NCI-H1930 (cell line): ENCODE measurements at places on chromosomes 6 and 20.

DNA sequence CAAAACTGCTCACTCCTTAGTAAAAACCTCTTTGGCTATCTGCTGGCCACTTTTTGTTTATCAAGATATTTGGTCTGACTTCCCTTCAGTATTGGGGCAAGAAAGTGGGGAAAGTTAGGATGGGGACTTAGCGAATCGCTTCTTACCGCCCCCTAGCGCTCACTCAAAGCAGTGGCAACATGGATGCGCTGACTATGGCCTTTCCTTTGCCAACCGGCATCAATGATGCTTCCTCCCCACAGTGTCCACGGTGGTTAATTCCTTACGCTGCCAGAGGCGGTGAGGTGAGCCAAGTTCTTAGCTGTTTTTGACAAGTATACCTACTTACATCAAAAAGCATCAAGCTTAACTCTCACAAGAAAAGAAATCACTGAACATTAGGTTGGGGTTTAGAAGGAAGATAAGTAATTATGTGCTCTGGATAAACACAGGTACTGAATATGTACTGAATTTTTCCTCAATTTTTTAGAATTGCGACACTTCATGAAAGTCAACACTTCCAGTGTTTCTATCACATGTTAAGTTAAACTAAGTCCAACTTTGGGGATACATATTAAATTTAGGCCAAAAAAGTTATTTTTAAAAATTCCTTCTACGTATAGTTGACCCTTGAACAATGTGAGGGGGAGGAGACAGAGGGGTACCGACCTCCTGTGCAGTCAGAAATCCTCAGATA, 86.7 kb downstream of the GMDS start:
- no peak for DNase-seq

GRCh38 chr6:28789553-28790083, 134.2 kb downstream of the TRIM27 start:
- peak; percentile 53 for DNase-seq

GRCh38 chr6:12361042-12361765, 71.0 kb downstream of the EDN1 start:
- DNase-seq = no peak

DNA sequence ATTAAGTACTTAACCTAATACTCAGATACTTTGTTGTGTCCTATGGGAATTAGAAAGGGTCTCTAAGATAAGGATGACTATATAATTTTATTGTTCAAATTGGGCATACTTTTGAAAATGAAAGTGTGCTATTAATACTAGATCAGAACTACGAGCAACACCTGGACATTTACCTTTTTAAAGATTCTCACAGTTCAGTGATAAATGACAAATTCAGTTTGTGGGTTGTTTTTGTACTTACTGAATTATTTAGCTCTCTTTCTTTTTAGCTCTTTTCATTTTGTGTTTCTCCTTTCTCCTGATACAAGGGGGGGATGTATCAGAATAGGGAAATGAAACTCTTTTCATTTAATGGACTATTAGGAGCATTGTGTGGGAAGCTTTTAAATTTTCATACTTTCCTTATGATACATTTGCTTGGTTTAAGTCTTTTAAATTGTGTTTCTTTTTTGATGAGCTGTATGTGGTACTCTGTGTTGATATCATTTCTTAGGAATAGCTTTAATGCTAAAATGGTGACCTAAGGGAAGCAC, 47.5 kb downstream of the PHF3 start:
- DNase-seq = no peak

GRCh38 chr6:144055121-144055931, 40.0 kb downstream of the SF3B5 start:
- no peak for DNase-seq

- no peak for DNase-seq
Observed at GRCh38 chr6:38032797-38033196, 213.3 kb downstream of the ZFAND3 start.

- DNase-seq = no peak
Observed at GRCh38 chr6:83917001-83917400, 57.5 kb downstream of the CYB5R4 start.

DNA sequence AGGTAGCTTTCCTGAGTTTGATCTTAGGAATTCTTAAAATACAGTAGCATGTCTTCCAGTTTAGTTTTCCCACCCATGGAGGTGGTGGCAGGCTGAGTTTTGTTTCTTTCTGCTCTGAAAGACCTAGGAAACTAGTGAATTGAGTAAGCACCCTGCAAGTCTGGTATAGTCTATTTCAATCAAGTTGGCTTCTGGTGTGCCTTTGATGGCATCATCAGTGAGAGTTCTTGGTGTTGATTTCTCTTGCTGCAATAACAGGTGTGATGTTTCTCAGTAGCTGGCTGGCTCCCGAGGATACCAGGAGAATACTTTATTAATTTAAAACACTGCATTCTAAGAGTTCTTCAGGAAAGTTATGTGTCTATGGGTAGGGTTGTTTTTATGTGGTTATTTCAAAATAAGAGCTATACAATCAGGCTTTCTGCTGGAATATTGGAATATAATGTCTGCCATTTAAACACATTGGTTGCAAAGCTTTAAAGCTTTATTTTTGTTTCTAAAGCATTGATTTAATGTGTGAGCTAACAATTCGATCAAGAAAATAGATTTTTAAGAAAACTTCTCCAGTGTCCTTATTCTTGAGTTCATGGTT, 19.0 kb downstream of the VAPB start:
- DNase-seq = no peak

- peak; percentile 31 for DNase-seq
Observed at GRCh38 chr6:13710552-13711323, 897 bp downstream of the RANBP9 start.

- DNase-seq = no peak
Observed at GRCh38 chr20:2745060-2745910, 52.7 kb downstream of the EBF4 start.

GRCh38 chr6:29602564-29603361, 17.8 kb downstream of the OR2H2 start:
- peak; percentile 16 for DNase-seq

DNA sequence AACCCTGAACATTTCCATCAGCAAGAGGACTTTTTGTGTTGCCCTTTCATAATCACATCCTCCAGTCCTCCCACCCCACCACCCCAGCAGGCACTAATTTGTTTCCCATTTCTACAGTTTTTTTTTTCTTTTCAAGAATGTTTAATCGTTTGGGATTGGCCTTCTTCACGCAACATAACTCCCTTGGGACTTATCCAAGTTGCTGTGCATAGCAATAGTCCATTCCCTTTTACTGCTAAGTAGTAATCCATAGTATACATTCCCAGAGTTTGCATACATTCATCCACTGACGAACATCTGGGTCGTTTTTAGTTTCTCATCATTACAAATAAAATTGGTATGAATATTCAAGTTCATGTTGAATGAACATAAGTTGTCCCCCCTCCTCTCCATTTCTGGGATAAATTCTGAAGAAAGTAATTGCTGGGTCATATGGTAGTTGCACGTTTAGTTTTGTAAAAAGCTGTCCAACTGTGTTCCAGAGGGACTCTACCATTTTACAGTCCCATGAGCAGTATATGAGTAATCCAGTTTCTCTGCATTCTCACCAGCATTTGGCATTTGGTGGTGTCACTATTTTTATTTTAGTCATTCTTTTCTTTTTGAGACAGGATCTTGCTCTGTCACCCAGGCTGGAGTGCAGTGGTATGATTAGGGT, 90.8 kb downstream of the DOK5 start:
- DNase-seq = no peak

GRCh38 chr6:124780623-124781022, 181.6 kb upstream of the RNF217 start:
- no peak for DNase-seq

GRCh38 chr6:30763618-30764489, 19.5 kb upstream of the IER3 start:
- DNase-seq = no peak

GRCh38 chr6:37550191-37550831, 50.6 kb upstream of the CCDC167 start:
- no peak for DNase-seq

DNA sequence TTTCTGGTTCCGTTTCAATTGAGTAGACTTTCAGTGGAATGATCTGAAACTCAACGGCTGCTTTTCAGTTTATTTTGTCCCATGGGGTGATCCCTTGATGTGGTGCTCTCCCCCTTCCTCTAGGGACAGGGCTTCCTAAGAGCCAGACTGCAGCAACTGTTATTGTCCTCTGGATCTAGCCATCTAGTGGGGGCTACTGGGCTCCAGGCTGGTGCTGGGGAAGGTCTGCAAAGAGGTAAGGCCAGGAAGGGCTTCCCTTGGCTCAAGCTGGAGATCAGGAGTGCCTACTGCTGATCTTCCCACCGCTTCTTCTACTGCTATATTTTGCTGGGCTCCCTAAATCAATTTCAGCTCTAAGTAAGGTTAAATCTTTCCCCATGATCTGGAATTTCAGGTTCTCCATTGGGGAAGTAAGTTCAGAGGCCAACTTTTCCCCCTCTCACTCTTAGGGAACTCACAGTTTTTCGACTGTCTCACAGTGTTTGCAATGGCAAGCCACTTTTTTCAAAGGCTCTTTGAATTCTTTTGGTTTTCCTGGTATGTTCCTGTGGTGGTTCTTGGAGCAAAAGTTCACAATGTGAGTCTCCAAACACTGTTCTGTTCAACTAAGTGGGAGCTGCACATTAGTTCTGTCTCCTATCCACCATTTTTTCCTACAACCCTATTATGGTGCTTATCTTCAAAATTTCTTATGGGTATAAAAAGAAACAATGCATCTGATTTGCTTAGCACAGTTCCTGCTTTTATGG, 286.2 kb upstream of the EXOC2 start:
- DNase-seq = no peak

- no peak for DNase-seq
Observed at GRCh38 chr6:25404091-25404490, 124.9 kb downstream of the CARMIL1 start.

DNA sequence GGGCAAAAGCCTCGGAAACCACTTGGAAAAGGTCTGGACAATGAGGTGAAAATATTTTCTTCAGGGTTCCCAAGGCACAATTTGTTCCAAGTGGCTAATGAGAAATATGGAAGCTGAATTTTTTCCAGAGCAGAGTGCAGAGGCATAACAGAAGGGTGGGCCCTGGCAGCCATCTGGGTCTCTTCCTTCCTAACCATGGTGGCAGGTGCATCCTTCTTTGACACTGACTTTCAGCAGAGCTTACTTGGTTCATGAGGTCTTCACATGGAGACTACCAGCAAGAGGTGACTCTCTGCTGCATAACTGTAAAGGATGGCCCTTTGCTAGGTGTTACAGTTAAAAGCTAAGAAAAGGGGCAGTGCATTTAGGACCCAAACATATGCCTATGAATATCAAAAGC, 522.9 kb downstream of the KIF16B start:
- DNase-seq = no peak

DNA sequence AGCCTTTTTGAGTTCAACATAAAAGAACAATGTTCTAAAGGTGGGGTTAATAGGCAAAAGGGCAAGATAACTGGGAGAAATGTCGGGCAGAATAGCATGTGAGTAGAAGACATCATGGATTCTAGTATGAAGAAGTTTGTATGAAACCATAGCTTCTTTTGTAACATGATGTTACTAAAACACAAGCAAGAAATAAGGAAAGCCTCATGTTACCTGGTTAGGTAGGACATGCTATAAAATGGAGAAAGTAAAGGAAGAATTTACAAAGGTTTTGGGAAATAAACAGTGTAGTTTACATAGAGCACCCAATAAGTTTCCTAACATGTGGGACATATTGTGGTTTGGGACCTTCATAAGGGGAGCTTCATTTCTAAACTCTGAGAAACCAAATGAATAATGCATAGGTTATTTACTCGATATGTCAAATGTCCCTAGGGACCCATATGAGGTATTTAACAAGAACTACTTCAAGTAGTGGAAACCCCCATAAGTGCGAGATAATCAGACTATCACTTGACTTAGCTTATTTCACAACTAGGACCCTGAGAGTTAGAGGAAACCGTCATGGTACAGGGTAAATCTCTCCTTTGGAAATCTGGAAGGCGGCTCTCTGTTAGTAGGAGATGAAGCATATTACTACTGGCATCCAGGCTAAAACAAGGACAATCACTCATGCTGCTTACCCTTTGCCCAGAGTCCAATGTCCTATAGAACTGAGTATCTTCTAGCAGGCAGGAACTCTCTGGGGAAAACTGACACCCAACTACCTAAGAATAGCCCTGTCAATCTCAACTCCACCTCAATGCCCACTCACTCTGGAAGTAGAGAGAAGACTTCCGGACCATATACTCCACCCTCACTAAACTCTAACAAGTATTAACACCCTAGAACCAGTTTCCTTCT, 57.5 kb downstream of the ILRUN start:
- no peak for DNase-seq

- peak; percentile 73 for DNase-seq
Observed at GRCh38 chr6:112180095-112180820, 74.1 kb downstream of the LAMA4 start.

- DNase-seq = no peak
Observed at GRCh38 chr6:147400968-147401367, 107.5 kb upstream of the SAMD5 start.

GRCh38 chr6:33017694-33018353, 8.4 kb upstream of the HLA-DOA start:
- DNase-seq = no peak

GRCh38 chr6:132465530-132466485, 47.1 kb downstream of the STX7 start:
- DNase-seq = no peak

DNA sequence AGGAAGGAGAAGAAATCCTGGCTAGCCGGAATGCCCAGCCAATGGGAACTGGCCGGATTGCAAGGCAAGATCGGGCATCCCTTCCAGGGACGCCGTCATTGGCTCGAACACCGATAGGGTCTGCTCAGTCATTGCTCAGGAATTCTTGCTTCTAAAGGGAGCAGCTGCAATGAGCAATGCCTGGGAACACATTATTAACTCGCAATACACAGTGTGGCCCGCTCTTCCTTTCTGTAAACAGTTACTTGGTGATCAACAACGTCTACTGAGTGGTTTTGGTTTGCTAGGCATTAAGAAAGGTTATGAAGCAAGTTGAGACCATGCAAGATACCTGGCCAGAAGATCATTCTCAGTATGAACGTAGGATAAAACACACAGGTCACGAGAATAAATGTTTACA, 165.4 kb upstream of the CITED2 start:
- DNase-seq = no peak

DNA sequence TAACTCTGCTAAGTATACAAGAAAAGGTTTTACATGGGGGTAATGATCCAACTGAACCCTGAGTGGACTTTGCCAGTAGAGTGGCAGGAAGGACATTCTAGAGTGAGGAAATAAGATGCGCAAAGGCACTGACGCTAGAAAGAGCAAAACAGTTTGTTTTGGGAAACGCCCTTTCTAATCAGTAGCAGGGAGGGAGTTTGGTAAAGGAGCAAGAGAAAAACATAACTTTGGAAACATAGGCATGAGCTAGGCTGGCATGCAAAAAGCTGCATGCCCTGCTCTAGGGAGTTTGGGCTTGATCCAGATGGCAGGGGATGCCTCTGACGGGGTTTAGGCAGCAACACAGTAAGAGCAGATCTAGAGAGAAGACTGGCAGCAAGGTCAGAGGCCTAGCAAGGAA, 135.2 kb downstream of the DST start:
- no peak for DNase-seq
